ENCODE measurements at places on chromosomes 7 and 10.

DNA sequence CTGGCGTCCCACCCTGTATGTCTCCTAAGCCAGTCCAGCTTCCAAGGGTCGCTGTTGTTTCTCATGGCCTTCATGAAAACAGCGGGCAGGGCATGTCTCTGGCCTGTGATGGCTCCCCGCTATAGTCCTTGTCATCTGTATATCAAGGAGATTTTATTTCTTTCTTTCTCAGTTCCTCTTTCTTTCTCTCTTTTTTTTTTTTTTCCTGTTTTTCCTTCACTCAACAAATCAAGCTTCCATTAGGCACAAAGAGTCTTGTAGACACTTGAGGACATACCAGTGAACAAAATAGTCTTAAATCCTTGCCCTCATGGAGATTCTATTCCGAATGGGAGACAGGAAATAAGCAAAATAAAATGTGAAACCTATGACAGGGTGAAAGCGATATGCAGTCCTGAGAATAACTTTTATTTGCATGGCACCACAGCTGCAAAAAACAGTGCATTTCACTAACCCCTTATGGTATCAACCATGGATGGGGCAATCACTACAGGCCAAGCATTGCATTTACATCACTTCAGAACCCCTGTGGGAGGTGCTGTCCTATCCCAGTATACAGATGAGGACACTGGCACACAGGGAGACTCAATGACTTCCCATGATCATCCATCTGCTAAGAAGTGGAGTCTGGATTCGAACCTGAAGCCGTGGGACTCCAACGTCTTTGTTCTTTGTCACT, 50.7 kb downstream of the SYPL1 start:
- no peak for DNase-seq

- DNase-seq = no peak
Measured at GRCh38 chr10:103470761-103471653, 8.0 kb downstream of the CALHM3 start.

DNA sequence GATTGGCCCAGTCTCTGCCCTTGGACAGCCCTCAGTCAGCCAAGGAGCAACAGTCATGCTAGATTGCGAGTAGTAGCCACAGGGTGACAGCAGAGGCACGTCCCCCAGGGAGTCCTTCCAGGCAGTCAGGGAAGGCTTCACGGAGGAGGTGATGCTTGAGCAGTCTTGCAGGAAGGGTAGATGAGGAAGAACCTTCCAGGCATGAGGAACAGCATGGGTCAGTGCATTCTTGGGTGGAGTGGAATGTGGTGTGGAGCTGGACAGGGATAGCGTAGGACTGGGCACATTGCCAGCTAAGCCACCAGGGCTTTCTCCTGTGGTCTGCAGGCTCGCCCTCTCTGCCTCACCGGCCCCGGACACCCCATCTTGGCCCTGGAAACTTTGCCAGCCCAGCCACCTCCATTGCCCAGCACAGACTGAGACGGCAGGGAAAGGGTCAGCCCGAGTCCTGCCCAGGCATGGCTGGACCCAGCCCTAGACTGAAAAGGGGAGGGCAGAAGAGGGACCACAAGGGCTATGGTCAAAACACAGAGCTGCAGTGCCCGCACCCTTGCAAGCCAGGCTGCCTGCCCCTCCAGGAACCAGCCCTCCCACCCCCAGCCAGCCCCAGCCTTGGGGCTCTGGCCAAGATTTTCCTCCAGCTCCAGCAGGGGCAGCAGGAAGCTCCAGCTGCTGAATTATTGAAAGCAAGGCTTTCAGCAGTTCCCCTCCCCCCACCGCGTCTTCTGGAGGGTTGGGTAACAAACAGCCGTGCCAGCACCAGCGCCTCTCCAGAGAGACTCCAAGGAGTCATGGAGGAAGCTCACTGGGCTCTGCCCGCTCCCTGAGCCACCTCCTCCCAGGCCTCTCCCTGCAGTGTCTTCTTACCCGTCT, 18.7 kb downstream of the SRRM3 start:
- no peak for DNase-seq

DNA sequence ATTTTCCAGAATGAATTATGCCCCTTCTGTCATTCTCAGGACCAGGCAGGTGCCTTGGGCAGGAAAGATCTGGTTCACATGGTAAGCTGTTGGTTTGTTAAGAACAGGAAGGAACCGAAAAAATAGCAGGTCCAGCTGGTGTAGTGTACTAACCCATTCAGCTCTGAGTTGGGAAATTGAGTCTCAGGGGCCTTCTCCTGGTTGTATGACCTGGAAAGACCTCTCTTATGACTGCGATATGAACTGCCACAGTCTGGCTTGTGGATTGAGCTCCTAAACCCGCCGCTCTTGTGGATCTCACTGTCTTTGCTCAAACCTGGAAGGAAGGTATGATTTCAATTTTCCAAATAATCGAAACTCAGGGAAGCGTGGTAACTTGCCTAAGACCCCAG, 4.5 kb downstream of the LRIT1 start:
- DNase-seq = no peak

DNA sequence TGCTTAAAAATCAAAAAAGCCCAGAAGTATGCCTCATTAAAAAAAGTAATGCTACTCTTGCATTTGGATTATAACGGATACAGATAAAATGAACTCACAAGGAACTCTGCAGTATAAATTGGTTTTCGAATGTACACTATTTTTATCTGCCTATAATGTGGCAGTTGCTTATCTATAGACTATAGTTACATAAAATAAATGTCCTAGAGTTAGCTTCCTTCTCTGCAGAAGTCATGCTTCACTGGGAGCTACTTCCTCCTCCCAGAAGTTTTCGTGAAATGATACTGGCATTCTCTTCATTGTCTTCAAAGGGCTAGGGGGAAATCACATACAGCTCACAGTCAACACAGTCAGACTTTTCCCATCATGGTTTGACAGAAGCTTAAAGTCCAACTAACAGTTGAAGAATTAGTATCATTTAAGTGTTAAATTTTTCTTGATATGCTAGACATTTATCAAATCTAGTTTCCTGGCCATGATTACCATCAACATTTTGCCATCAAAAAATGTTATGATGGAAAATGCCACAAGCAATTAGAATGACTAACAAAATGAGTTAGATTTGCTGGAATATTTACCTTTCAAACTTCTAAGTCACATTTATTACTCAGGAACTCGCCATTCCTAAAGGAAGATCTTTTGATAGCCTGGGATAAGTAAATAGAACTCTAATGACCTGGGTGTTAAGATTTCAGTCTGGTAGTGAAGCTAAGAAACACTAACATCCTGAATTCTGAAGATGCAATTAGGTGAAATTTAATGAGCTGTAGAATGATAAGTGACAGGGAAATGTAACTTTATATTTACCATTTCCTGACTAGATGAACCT, 87.3 kb upstream of the TRIL start:
- no peak for DNase-seq
